Right cardiac atrium (tissue), 5 donors: ENCODE measurements at places on chromosomes 11 and 22. TPM values are rescaled to one million over a fixed set of nuclear protein-coding genes. Genes with fewer than 3 reads are reported as not detected.
A peak's percentile ranks its signal among the peaks of the same experiment; 100 is the strongest.

- peak; percentile 14 for DNase-seq
These were observed 877 bp downstream of the SLC25A17 start for GRCh38 chr22:40818192-40818746.

DNA sequence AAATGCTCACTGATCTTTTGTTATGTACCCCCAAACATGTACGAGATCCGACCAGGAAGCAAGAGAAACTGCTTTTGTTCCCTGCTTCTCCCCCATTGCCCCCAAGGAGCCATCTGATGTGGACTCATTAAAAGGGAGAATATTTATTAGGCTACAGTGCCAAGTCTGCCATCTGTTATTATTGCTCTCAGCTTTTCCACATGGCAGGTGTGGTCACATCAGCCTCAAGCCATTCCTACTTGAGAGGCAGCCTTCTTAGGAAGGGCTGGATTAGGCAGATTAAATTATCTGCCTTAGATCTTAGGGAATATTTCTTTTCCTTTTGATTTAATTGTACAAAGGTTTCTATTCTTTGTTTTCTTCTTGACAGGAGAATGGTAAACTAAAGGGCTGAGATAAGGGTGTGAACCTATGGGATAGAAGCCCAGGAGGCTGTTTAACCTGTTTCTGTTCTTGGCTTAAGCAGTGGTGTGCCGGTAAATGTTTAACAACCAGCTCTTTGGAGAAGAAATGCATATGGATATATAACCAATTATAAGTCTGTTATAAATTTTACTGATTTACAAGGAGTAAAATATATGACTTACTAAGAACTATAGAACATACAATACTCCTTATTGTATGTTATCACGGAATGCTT lies 88.8 kb downstream of the PDHX start:
- DNase-seq, result no peak

DNA sequence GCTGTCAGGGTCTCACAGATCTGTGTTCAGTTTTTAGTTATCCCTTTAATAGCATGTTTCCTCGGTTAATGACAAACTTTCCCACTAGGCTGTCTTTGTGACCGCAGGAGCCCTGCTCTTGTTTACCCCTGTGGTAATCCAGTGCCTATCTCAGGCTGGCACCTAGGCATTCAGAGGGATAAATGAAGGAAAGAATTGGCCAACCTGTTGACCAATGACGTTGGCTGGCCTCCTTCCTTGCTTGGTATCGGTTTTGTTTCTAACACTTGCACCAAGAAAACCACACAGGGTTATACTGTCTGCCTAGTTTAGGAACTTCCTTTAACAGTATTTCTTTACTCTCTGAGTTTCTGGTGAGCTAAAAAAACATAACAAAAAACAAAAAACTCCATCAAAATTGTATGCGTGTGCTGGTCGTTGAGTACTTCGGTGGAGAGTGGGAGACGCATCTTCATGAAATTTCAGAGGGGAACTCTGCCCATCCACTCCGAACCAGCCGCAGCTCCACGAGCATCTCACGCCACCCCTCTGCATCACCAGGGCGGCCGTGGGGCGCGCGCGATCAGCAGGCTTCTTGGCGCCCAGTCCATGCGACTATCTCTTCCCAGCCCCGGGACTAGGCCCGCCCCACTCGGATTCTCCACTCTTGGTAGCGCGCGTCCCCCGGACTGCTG lies 563 bp upstream of the ENDOD1 start:
- DNase-seq, result peak; percentile 40

DNA sequence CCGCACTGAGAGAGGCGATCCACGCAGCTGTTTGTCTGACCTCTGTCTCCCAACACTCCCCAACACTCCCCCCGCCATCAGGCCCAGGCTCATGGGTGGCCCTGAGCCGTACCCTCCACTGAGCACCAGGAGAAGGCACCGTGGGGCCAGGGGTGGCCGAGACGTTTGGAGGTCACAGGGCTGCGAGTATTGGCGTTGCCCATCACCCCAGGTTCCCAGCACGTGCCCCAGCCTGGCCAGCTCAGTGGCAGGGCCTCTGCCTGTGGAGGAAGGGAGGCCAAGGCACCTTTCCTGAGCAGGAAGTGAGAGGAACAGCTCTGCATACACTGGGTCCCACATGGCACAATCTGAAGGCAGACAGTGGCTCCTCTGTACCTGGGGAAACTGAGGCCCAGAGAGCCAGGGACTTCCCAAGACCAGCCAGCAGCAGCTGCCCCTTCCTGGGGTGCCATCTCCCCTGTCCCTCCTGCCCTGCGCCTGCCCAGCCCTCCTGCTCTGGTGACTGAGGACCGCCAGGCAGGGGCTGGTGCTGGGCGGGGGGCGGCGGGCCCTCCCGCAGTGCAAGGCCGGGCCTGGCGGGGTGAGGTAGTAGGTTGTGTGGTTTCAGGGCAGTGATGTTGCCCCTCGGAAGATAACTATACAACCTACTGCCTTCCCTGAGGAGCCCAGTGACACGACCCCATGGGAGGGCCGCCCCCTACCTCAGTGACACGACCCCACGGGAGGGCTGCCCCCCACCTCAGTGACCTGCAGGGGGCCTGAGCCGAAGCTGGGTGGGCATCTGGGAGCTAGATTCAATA lies 37.0 kb upstream of the PPARA start:
- DNase-seq, result no peak

DNA sequence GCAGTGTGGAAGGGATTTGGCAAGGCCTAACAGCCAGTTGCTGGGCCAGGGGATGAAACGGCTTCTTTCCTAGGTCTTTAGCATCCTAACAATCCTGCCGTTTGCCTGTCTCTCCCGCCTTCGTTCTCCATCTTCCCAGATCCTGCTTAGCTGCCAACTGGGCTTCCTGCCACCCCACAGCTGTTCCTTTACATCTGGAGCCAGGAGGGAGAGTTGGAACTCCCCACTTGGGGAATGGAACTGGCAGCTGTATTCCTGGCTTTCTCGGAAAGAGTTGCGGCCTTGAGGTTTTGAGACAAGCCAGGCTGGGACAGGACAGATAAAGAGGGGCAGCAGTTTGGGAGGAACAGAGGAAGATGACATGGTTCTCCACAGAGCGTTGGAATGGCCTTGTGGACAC lies 59.6 kb downstream of the ST3GAL4 start:
- DNase-seq, result peak; percentile 89

- no peak for DNase-seq
These were observed 1.2 kb upstream of the IGLL1 start for GRCh38 chr22:23581260-23581650.

DNA sequence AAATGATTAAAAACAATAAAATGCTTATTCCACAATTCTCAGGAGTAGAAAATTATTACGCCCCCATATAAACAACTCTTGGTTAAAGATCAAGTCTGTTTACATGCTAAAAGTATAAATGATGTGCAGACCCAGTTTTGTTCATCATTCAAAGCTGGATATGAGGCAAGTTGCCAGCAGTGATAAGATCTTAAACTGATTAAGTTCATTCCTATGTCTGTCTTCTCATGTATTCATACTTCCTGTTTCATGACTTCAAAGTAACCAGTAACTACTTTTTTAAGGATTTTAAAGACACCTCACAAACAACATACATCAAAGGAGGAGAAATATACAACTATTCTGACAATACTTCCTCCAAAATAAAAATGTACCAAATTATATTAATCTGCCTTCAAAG lies 55.0 kb upstream of the ARHGAP32 start:
- DNase-seq, result no peak

DNA sequence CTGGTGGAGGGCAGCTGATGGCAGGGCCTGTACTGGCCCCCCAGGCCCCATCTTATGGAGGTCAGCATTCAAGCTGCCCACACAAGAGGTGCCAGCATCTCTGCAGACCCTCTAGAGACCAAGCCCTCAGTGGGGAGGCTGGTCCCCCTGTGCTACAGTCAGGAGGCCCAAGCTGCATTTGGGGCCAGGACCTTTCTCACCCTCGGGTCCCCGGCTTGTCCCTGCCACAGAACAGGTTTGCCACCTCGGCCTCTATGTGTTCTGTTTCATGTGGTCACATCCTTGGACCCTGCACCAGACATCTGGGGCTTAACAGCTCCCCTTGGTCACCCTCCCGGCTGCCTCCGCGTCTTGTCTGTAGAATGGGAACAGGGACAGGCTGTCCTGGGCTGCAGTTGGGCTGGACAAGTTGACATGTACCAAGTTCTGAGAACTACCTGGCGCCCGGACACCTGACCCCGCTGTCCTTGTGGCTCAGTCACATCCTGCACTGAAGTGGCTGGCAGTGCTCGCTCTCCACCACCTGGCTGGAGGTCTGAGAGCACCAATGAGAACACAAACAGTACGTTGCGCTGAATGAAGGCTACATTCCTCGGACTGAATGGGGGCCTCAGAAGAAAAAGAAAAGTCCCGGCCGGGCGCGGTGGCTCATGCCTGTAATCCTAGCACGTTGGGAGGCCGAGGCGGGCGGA lies 2.7 kb upstream of the PLXNB2 start:
- no peak for DNase-seq

GRCh38 chr11:67437082-67437808 lies at the start of gene PTPRCAP:
Gene PTPRCAP, minus strand, starts transcription at chr11:67437682. Its CDS starts 63 bp downstream, at chr11:67437619.
- DNase-seq, result peak; percentile 76

GRCh38 chr11:65150509-65151299 lies 16.4 kb upstream of the SYVN1 start:
- DNase-seq, result peak; percentile 86

GRCh38 chr11:69490516-69490915 lies 9.1 kb downstream of the LINC01488 start:
- no peak for DNase-seq

DNA sequence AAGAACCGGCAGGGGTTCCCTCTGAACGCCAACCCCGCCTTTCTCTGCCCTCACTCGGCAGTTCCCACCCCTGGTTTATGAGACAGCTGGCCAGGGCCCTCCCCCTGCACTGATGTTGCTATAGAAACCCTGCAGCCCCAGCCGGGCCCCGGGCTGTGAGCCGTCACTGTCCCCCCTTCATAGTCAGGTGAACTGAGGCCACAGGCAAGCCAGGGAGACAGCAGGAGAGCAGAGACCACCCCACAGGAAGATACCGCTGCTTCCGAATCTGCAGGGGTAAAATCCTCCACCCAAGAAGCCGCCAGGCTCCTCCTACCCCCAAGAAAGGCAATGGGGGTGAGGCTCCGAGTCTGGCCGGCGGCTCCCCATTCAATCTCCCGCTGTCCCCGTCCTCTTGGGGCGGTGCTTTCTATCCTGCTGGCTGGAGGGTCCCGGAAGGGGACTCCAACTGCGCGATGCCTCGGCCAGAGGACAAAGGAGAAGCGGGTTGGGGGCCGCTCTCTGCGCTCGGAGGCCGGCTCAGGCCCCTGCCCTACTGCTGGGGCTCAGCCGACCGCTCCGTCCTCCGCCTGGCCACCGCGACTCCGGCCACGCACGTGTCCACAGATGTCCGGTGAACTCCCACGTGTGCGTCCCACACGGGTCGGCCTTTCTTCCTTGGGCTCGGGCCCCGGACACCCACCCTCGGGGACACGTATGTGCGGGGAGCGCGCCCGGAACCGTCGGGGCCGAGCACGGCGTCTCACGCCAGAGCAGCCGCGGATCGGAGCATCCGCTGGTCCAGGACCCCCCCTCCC lies 587 bp downstream of the SLC25A22 start:
- peak; percentile 89 for DNase-seq

GRCh38 chr11:6505577-6506240 lies 8.6 kb downstream of the DNHD1 start:
- no peak for DNase-seq

DNA sequence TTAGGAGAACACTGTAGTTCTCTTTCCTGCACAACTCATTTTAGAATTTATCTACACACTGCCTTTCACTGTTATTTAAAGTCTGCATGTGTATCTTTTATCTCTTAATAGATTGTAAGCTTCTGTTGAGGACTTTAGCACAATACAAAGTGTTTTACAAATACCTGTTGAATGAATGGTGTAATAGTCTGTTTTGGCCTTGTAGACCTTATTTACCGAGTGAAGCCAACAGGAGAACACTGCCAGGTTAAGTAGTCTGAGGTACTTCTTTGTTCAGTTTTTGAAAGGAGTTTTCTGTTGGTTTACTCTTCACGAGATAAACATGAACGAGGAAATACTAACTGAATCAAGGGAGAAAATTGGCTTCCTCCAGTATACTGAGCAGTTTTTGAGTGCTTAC lies 31.0 kb downstream of the SIK2 start:
- DNase-seq, result no peak

DNA sequence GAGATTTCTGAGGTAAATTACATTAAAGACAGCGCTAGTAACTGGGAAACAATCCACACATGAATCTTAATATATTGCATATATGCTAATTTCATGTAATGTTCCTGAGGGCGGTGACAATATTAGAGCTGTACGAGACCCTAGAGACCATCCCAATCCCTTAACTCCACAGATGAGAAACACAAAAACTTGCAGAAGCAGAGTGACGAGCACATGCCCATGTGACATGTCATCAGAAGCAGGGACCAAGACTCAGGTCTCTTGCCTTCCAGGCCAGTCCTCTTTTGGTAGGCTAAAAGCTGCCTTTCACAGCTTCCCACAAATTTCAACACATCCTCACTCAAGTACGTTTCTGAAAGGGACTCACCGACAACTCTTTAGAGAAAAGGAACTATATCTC lies 11.8 kb downstream of the MAPK1 start:
- DNase-seq, result no peak

DNA sequence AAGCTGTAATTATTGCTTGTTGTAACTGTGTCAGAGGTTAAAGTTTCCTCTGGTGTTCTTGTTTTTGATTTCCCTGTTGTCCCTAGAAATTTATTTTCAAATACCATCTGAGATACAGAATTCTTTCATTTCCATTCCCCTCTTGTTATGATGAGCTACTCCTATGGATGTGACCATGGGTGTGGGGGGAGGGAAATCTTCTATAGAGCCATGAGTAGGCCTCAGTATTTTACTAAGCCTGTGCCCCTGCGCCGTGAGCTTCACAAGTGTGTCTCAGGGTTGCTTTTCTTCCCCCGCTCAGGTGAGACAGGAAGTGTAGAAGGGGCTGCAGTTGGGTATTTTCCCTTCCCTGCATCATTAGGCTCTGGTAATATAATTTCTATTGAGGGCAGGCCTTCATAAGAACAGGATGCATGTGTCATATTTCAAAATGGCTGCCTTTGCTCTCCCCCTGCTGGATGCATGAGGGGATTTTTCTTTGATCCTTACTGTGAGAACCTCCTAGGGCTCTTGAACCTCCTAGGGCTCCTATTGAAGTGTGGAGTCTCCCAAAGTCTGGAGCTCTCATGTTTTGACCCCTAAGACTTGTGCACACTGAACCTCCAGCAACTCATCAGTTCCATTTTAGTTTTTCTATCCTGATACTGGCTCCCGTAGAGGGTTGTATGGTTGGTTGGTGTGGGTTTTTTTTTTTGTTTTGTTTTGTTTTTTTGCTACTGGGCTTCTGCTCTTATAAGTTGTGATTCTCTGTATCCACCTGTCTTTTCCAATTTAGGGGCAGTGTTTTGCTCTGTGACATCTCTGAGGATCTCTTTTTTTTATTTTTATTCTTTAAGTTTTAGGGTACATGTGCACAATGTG lies 658.2 kb downstream of the NTM start:
- peak; percentile 42 for DNase-seq

PATE4 gene
- total RNA-seq, result not detected

PRDM10 gene
- 7.2 TPM for total RNA-seq

CNGA4 gene
- total RNA-seq, result not detected

AAMDC gene
- 67.4 TPM for total RNA-seq

CBL gene
- total RNA-seq, result 8.5 TPM

INPP5J gene
- total RNA-seq, result 58.2 TPM

OR6A2 gene
- not detected for total RNA-seq

UPK2 gene
- total RNA-seq, result not detected

SPTY2D1 gene
- 12.4 TPM for total RNA-seq

ALX4 gene
- total RNA-seq, result not detected
